ENCODE measurements at places on chromosomes 13 and 19.
A peak's percentile ranks its signal among the peaks of the same experiment; 100 is the strongest.

GRCh38 chr13:35841060-35841521, 290.1 kb downstream of the DCLK1 start:
- no peak for DNase-seq

DNA sequence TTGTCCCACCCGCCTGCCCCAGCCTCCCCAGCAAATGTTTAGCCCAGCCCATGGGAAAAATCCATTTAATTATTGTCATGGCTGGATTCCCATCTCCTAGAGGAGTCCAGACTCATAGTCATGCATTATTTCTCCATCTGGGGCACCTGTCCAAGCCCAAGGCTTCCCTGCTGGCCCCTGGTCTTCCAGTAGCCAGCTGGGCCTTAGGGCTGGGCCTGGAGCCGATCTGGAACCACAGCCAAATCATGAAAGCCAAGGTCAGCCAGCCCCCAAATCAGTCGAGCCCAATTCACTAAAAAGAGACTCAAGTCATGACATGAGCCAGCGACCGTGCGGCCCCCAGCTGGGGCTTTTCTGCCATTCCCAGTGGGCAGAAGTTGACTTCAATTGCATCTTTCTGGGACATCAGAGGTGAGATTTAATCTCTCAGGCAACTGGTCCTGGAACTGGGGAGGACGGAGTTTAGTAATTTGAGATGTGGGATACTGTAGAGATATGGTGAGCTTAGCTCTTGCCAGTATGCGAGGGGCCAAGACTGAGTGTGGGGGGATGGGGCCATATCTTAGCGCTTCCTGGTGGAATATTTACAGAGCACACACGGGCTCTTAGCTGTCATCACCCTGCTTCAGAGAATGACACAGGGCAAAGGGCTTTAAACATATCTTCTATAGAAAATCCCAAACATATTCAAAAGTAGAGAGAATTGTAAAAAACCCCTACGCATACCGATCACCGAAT, 9.4 kb upstream of the PGLYRP2 start:
- DNase-seq: no peak

- DNase-seq: no peak
Observed at GRCh38 chr19:54523403-54523802, 20.8 kb downstream of the LAIR2 start.

DNA sequence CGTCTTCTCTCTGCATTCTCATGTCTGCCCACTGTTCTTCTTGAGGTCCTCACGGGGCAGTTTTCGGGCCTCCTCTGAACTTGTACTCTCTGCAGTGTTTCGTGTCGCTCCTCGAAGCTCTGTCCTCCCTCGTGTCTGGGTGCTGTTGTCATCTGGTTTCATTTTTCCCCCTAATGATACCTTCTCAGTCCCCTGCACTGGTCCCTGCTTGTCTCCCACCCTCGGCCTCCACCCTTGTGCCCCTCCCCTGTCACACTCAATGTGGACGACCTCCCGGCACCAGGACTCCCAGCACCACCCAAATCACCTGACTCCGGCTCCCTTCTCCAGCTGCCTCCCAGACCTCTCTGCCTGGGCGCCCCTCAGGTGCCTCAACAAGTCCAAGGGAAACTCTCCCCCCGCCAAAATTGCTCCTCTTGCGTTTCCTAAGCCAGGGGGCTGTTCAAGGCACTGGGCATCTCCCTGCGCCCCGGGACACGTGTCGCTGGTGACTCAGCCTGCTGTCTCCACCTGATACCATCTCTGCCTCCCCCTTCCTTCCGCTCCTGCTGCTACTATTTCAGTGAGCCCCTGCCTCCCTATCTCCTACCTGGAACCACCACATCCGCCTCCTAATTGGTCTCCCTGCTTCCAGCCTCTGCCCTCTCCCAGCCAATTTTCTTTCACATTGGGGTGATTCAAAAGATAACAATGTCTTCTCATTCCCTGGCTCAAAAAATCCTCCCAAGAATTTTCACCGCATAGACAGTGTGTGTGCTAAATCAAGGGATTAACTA, 49.5 kb downstream of the RFX2 start:
- DNase-seq: peak; percentile 79

GRCh38 chr13:98512774-98513665, 63.9 kb downstream of the STK24 start:
- no peak for DNase-seq

GRCh38 chr13:57595775-57596174, 35.8 kb upstream of the PCDH17 start:
- DNase-seq: no peak

DNA sequence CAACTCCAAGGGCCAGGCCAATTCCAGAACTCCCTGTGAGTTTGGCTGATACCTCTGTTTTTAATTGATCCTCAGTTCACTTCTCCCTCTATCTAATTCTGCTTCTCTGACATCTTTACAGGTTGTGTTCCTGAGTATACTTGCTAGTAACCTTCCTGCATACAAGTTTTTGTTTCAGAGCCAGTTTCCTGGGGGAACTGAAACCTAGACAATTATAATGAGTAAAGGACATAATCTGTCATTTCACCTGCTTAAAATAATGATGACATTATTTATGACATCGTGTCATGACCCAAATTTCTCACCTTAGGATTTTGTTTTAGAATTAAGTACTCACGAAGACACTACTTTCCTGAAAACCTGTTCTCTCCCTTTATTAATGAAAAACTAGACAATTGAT, 12.5 kb upstream of the MYCBP2 start:
- no peak for DNase-seq

DNA sequence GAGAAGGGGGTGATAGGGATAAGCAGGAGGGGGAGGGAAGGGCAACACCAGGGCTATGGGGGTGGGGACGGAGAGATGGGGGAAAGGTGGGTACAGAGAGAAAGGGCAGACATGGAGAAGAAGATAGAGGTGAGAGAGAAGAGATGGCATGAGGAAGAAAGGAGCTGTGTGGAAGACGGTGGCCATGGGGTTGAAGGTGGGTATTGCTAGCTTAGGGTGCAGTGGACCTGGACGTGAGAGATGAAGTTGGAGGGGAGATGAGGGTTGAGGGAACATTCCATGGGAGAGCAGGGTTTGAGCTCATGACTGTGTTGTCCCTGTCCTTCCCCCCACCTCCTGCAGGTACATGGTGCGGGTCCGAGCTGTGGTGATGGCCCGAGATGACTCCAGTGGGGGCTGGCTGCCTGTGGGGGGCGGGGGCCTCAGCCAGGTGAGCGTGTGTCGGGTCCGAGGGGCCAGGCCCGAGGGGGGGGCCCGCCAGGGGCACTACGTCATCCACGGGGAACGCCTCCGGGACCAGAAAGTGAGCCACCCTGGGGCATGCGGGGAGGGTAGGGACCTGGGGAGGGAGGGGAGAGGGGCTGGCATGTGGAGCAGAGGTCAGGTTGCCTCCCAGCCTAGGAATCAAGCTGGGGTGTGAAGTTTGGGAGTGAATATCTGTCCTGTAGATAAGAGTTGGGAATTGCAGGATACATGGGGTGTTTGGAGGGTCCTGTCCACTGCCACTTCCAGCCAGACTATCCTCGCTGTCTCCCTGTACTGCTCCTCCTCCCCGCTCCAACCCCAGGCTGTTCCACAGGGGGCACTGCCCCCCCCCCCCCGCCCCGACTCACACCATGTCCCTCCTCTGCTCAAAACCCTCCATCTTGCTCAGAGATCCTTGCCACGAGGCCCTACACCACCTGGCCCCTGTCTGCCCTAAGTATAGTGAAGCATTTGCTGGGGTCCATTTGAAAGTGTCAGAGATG, 1.7 kb downstream of the SPRED3 start:
- no peak for DNase-seq

DNA sequence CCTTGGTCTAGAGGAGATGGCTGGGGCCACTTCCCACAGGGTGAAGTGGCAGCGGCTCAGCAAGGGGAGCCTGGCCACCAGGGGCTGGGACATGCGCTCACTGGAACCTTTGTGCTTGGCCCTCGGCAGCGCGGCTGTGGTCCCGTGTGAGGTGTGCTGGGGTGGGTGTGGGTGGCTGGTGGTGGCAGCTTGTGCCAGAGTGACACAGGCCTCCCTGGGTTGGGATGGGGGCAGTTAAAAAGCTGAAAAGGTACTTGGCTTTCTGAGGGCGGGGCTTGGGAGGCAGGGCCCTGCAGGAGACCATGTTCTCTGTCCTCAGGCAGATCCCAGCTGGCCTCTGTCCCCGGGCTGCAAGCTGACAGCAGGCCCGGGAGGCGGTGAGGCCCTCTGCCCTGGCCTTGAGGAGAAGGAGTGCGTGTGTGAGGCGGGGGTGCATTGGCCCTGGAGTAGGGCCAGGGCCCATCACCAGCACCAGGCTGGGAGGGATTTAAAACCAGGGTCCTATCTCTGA, 17.3 kb downstream of the MPND start:
- no peak for DNase-seq

- no peak for DNase-seq
Observed at GRCh38 chr13:19592657-19593180, 31.4 kb upstream of the TPTE2 start.

GRCh38 chr13:22141716-22142115, 470.8 kb downstream of the FGF9 start:
- DNase-seq: no peak

DNA sequence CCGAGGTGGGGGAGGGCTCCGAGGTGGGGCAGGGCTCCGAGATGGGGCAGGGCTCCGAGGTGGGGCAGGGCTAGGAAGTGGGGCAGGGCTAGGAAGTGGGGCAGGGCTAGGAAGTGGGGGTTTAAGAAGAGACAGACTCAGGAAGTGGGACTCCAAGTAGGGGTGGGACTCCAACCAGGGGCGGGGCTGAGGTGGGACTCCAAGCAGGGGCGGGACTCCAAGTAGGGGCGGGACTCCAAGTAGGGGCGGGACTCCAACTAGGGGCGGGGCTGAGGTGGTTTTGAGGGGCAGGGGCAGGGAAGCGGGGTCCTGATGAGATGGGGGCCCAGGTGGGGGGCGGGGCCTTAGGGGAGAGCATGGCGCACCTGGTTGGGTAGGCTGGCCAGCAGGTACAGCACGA, 13.6 kb downstream of the CFD start:
- DNase-seq: peak; percentile 73

DNA sequence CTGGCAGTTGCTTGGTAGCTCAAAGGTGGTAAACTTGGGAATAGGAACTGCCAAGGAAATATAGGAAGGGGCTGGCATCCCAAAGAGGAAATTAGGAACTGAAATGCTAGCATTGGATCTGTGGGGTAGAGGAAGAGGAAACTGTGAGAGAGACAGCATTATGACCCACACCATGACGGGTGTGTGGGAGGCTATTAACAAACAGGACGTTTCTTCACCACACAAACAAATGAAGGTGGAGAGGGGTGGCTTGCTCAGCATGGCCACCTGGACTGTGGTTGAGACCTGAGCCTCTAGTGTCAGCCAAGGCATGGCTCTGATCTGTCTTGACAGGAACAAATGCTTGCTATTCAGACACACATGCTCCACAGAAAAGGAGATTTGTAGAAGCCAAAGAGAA, 178.2 kb downstream of the B3GLCT start:
- no peak for DNase-seq

DNA sequence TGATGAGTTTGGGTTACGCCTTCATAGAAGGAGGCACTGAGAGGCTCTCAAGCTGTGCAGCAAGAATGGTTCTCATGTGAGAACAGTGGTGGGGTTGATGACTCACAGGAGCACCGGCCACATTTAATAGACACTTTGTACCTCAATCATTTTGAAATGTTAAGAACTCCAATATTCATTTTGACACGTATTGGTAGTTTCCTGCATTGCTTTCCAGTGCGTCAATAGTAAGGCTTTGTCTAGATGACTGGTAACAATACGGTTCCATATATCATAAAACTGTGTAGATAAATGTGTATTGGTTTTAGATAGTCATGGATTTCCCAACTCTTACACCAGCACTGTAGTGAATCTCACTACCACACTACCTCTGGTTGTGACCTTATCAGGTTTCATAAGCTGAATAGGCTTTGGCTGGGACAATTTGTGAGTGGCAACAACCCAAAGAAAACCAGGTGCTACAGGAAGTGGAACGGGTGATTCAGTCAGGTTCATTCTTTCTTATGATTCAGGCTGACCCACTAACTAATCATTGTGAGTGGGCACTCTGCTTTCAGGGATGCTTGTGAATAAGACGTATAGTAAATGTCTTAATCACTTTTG, 362.6 kb downstream of the KLF5 start:
- peak; percentile 32 for DNase-seq

DNA sequence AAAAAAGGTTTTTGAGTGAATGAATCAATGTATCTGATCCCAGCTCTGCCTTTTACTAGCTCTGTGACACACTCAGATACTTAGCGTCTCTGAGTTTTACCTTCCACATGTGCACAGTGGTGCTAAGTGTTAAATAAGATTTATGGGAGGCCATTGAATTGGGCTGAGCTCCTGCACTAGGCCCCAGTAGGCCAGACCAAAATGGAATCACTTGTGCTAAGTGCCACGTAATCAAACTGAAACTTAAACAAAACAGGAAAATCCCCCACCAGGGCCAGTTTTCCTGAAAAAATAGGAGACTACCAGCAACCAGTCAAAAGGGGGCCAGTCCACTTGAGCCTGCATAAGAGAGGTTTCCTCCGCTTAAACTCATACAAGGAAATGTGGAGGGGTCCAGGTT, 40.9 kb downstream of the GJA3 start:
- DNase-seq: no peak

GRCh38 chr19:42276821-42277220, 7.8 kb downstream of the CIC start:
- no peak for DNase-seq

DNA sequence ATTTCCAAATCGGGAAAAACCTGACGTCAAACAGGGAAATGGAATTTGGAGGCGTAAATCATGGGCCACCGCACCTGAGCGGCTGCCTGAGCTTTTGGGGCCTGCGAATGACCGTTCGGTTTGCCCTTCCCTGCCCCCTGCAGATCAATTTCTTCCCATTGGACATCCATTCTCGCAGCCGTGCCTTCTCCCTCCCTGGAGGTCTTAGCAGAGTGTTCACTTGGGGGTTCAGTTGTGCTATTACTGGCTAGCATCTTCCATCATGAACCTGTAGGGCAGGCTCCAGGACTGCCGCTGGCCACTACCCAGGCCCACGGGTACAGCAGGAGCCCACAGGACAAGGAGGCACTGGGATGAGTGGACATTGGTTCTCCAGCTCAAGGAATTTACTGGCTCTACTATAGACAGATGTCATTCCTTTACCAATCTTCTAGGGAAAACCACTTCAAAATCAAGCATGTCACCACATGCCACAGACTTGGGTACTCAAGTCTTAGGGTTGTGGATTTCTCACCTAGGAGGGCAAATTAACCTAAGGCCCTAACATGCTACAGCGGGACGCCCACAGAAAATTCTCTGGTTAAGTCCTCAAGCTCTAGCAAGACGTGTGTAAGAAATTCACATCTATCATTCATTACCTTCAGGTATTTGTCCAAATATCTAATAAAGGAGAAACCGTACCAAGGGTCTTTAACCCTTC, 75.5 kb downstream of the COL4A1 start:
- DNase-seq: no peak

DNA sequence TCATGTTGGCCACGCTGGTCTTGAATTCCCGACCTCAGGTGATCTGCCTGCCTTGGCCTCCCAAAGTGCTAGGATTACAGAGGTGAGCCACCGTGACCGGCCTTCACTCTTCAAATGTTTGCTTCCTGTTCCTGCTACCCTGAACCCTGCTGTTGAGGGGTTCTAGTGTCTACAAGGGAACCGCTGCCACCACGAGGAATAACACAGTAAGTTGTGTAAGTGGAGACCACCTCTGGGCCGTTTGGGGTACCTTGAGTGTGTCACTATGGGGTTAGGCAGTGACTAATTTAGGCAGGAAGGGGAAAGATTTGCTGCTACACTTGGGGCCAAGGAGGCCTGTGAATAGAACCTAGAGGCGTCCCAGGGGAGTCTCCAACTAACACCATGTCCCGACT, 2.2 kb upstream of the MYADM start:
- no peak for DNase-seq

Measured in fibroblast of skin of right biceps (primary cell).